NCI-H187 treated with DMSO at 0.1 percent for 48 hours (cell line): ENCODE measurements at places on chromosomes 7 and 10.
A peak's percentile ranks its signal among the peaks of the same experiment; 100 is the strongest.

DNA sequence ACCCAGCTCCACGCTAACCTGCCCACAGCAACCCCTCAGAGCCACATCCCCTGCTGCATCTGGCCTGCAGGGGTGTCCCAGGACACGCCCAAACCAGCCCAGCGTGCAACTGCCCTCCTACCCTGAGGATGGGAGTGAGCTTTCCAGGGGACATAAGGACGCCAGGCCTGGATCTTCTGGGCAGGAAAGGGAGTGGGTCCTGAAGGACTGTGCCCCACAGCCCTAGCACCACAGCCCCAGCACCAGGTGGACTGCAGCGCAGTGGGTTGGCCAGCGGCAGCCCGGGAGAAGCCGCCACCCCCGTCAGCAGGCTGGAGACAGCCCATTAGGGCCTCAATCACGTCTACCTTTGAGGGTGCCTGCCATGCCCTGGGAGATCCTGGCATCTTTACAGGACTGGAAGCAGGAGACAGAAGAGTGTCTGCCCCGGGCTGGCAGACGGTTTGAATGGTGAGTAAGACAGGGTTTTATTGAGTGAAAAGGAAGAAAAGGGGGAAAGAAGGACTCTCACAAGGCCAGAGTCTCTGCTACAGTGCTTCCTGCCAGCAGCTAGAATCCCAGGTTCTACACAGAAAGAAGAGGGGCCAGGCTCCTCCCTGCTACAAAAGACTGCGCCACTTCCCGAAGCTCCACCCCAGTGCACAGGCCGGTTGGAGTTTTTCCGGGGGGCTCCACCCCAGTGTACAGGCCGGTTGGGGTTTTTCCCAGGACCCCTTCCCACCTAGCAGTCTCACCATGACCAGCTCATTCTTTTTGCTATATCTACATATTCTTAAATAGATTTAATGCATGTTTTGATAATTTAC is 69.8 kb upstream of the KCTD7 start:
- no peak for DNase-seq

- no peak for DNase-seq
These were observed 74.6 kb downstream of the FAM13C start for GRCh38 chr10:59287587-59288255.

DNA sequence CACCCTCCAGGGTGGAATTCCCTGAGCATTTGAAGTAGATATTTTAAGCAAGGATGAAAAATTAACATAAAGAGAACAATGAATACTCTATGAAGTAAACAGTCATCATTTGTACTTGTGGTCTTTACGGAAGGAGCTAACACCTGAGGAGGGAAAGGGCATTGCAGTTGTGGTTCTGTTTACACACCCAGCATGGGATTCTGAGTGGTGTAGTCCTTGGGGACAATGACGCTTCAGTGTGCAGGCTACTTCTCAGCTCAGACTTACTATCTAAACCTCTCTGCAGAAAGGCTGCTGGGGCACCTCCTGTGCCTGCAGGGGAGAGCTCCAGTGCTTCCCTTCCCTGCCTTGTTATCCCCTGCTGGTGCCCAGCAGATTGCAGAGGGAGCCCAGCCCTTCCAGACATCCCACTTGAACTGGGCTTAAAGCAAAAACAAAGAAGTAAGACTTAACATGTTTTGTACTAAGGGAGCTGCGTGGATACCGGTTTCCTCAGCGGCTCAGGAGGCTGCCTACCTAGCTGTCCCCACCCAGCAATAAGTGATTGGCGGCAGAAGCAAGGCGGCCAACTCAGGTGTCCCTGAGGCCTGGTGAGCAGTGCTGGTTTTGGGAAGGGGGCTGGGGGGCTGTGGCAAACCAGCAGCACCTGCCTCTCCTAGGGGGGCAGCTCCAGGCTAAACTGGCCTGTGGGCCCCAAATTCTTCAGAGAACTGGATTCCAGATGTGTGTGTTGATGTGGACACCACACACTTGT is 89.1 kb downstream of the CELF2 start:
- DNase-seq, result peak; percentile 5

DNA sequence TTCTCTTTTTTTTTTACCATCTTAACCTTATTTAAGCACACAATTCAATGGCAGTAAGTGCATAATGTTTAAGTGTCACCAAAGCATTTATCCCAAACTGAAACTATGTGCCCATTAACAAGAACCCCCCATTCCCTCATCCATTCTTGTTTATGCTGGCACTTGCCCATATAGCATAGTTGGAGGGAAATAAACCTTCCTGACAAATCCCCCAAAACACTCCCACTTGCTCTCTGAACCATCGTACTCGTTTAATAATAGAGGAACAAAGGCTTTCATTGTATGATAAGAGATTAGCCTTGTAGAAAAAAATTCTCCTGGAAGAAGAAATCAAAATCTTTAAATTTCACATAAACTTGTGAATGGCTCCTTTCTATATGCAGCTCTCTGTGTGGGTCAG is 26.4 kb upstream of the KCNMA1 start:
- no peak for DNase-seq

- no peak for DNase-seq
These were observed 95.2 kb downstream of the PLCE1 start for GRCh38 chr10:94088926-94089381.

GRCh38 chr7:151045262-151045661 is 3.1 kb upstream of the ASIC3 start:
- DNase-seq, result no peak

DNA sequence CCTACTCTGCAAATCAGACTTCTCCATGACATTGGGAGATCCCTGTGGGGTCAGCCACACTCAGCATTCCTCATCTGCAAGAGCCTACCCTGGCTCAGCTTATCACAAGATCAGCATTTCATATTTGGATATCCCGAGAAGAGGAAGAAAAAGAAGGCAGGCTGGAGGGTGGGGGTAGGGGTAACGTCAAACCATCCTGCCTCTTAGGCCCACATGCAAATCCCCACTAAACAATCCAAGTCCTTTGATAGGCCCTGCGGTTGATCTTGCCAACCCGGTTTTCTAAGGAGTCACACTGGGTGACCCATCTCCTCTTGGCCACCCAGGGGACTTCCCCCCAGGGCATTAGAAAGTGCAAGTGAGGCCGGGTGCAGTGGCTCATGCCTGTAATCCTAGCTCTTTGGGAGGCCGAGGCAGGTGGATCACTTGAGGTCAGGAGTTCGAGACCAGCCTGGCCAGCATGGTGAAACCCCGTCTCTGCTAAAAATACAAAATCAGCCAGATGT is 128.0 kb upstream of the CALN1 start:
- DNase-seq, result no peak

GRCh38 chr7:65800890-65801341 is 72.0 kb upstream of the VKORC1L1 start:
- DNase-seq, result no peak

DNA sequence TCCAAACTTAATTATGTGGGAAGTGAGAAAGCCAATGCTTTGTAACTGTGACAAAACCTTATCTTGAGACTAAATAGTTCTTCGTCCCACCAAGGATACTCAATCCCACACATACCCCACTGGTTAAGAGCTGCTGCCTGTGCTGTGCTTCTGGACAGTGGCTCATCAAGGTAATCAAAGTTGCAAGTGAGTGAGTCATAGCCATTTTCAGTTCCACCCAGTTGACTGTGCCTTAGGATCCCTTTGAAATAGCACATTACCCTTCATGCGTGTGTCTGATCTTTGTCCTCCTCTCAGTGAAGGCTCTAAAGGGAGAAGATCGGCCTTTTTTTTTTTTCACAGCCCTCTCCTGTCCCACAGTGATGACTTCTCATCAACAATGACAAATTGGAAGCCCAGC is 706.0 kb upstream of the AUTS2 start:
- no peak for DNase-seq

DNA sequence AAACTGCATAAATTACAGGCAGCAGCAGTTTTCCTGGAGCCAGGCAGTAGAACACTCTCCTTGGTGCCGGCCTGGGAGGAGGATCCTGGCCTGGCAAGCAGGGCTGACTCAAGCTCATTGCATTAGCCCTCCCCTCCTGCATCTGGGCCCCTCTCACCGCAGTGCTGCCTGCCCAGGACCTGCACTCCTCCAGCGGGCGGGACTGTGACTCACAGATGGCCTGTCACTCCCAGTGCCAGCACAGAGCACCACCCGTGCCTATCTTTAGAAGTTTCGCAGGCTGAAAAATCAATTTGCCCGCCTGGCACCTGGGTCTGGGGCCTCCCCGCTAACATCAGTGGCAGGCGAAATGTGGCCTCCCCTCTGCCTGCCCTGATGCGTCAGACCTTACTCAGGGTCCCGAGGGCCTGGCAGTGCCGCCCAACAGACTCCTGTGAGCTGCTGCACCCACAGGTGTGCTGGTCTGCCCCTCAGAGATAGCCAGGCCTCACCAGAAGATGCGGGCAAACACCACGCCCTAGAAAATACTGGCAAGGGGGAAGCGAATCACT is 123.8 kb downstream of the KCNMA1 start:
- peak; percentile 27 for DNase-seq

GRCh38 chr7:127995156-127995880 is 35.9 kb downstream of the LRRC4 start:
- DNase-seq, result no peak

DNA sequence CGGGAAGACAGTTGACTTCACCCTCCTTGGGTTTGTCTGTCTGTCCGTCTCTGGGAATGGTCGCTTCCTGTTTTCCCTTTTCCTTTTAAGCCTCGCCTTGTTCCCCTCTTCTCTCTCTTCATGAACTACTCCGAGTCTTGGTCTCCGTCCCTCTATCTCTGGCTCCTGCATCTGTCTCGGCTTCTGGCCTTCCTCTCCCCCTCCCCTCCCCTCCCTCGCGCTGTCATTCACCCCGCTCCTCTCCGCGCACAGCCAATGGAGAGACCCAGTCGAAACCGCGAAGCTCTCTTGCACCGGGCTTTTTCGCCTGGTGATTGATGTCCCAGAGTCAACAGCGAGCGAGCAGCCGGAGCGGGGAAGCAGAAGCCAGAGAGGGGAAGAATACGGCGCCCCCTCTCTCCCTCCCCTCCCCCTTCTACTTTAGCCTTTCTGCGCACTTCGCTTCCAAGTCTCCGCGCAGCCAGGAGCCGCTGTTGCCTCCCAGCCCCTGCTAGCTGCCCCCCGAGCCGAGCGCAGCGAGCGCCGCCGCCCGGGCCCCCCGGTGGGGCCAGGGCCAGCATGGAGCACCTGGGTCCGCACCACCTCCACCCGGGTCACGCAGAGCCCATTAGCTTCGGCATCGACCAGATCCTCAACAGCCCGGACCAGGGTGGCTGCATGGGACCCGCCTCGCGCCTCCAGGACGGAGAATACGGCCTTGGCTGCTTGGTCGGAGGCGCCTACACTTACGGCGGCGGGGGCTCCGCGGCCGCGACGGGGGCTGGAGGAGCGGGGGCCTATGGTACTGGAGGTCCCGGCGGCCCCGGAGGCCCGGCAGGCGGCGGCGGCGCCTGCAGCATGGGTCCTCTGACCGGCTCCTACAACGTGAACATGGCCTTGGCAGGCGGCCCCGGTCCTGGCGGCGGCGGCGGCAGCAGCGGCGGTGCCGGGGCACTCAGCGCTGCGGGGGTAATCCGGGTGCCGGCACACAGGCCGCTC is at the start of gene TLX1:
TSS of gene TLX1 (plus strand) at position 317 of the 978 bp plus-strand sequence. CDS start at position 559, 242 bp downstream.
- DNase-seq, result peak; percentile 54

DNA sequence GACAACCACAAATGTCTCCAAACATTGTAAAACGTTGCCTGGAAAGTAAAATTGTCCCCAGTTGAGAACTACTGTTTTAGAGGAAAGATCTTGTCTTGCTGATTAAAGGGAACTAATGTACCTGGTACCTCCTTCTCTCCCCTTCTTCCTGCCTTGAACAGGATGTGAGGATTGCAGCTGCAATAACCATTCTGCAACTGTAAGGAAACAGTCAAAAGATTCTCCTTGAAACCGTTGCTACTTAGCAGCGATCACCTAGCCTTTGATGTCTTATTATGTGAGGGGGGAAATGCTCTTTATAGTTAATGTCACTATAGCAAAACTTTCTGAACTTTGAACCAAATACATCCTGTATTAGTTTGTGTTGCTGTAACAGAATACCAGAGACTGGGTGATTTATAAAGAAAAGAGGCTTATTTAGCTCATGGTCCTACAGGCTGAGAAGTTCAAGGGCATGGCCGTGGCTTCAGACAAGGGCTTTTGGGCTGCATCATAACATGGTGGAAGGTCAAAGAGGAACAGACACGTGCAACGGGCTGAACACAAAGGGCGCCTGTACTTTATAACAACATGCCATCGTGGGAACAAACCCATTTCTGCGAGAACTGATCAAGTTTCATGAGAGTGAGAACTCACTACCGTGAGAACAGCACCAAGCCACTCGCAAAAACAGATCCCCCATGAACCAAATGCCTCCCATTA is 54.2 kb upstream of the PARD3 start:
- no peak for DNase-seq

GRCh38 chr7:44769776-44770294 is 21.2 kb downstream of the ZMIZ2 start:
- no peak for DNase-seq

DNA sequence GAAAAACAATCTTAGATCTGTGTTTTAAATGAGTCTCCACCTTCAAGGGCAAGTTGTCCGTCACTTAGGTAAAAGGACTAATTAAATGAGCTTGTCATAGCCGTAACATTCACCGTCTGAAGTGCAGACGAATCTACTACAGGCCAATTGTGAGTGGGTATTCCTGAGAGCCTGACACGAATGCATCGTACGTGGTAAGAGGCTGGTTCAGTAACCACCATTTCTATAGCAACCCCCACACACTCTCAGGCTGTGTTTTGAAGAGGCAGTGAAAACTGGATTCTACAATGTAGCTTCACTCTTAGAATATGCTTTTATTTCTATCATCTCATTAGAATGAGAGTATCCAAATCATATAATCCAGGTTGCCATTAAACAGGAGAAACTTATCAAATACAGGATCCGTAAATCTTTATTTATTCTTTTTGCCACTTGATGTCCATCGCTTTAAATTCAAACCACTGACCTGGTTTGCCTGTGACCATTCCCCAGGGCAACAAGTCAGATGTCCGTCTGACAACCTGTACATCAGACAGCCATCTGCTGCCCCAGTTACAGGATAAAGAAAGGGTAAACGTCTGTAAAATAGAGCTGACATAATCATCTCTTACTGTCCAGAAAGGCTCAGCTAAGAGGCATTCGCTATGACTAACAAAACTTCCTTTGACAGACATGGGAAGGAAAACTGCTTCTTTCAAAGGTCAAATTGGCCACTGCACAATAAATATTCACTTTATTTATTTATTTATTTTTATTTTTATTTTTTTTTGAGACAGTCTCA is 70.3 kb upstream of the NMT2 start:
- peak; percentile 54 for DNase-seq

GRCh38 chr7:40714363-40715052 is 579.7 kb downstream of the SUGCT start:
- no peak for DNase-seq

GRCh38 chr7:50265968-50266634 is 38.4 kb upstream of the IKZF1 start:
- DNase-seq, result no peak

DNA sequence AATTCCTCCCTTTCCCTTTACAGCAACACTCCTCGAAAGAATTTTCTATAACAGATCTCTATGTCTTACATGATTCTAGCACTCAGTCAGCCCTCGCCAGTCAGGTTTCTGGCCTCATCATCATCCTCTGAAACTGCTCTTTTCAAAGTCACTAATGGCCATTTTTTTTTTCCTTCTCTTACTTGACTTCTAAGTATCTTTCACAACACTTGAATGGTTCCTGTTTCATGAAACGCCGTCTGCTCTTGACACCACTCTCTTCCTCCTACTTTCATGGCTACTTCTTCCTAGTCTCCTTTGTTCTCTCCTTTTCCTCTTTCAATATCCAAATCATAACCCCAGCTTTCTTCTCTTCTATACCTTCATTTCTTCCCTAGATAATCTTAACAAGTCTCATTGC is 100.5 kb upstream of the NRP1 start:
- DNase-seq, result no peak

GRCh38 chr10:9885761-9886160 is 1131.9 kb upstream of the CELF2 start:
- DNase-seq, result no peak
